Smooth muscle cell of bladder (primary cell): ENCODE measurements at places on chromosomes 12 and 14. TPM values are rescaled to one million over a fixed set of nuclear protein-coding genes. Genes with fewer than 3 reads are reported as not detected.

SLC15A4 gene
- 30.4 and 34.6 TPM in 2 replicates for total RNA-seq

ADCY4 gene
- total RNA-seq, result 3.4 and 5.3 TPM in 2 replicates

FOXG1 gene
- total RNA-seq, result under 0.01 TPM in 2 replicates

PLEKHD1 gene
- total RNA-seq, result under 0.01 and 0.09 TPM in 2 replicates

GPR68 gene
- 9.7 and 13.3 TPM in 2 replicates for total RNA-seq

NGB gene
- not detected in 2 replicates for total RNA-seq

RNASE7 gene
- not detected in 2 replicates for total RNA-seq

CLEC7A gene
- total RNA-seq, result 0.14 TPM in 1 of 2 replicates, not detected in the other

PLEKHG7 gene
- total RNA-seq, result not detected in 2 replicates

BEST3 gene
- total RNA-seq, result not detected in 2 replicates

PYGL gene
- 78.5 and 100 TPM in 2 replicates for total RNA-seq

PRPH gene
- 0.28 and 0.46 TPM in 2 replicates for total RNA-seq

LUM gene
- 1,417 and 1,464 TPM in 2 replicates for total RNA-seq

CNPY2 gene
- total RNA-seq, result 85.5 and 104 TPM in 2 replicates

A2ML1 gene
- 0.09 and 0.14 TPM in 2 replicates for total RNA-seq

HPD gene
- 2.2 and 11.9 TPM in 2 replicates for total RNA-seq

TAS2R7 gene
- total RNA-seq, result not detected in 2 replicates

GPR135 gene
- total RNA-seq, result 2.1 and 3.2 TPM in 2 replicates

INHBE gene
- total RNA-seq, result 9.0 and 12.7 TPM in 2 replicates

SIX1 gene
- 1.8 and 2.8 TPM in 2 replicates for total RNA-seq

GPR162 gene
- 2.8 and 3.0 TPM in 2 replicates for total RNA-seq

ERBB3 gene
- total RNA-seq, result 0.28 TPM in 2 replicates

HAL gene
- under 0.01 and 0.14 TPM in 2 replicates for total RNA-seq

RTL1 gene
- total RNA-seq, result not detected in 2 replicates

CMA1 gene
- not detected in 2 replicates for total RNA-seq

BHLHE41 gene
- 0.43 and 2.5 TPM in 2 replicates for total RNA-seq

LAG3 gene
- total RNA-seq, result 0.14 and 0.18 TPM in 2 replicates

SYNDIG1L gene
- total RNA-seq, result not detected in 2 replicates

USP15 gene
- 67.0 and 68.7 TPM in 2 replicates for total RNA-seq

CLEC14A gene
- 1.1 and 3.6 TPM in 2 replicates for total RNA-seq

EXOC3L4 gene
- total RNA-seq, result 0.65 and 1.6 TPM in 2 replicates

TSPAN19 gene
- not detected in 2 replicates for total RNA-seq

SYT1 gene
- total RNA-seq, result 1.6 and 2.0 TPM in 2 replicates

LRP1-AS gene
- total RNA-seq, result not detected in 2 replicates

PRR4 gene
- 0.37 and 0.57 TPM in 2 replicates for total RNA-seq

IL22 gene
- not detected in 2 replicates for total RNA-seq

RIPK3 gene
- total RNA-seq, result 2.5 and 2.8 TPM in 2 replicates
